ENCODE measurements at places on chromosomes 7 and 10.

- no peak for DNase-seq
Observed at GRCh38 chr7:116683786-116684185, 11.8 kb downstream of the MET start.

DNA sequence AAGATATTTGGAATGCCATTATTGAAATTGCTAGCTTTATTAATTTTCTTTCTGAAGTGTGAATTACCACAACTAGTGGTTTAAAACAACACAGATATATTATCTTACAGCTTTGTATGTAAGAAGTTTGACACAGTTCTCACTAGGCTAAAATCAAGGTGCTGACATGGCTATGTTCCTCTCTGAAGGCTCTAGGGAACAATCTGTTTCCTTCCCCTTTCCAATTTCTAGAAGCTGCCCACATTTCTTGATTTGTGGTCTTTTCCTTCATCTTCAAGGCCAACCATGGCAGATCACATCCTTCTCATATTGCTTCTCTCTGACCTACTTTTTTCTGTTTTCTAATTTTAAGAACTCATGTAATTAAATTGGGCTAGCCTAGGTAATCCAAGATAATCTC lies 43.3 kb upstream of the SLC26A3 start:
- DNase-seq = no peak

DNA sequence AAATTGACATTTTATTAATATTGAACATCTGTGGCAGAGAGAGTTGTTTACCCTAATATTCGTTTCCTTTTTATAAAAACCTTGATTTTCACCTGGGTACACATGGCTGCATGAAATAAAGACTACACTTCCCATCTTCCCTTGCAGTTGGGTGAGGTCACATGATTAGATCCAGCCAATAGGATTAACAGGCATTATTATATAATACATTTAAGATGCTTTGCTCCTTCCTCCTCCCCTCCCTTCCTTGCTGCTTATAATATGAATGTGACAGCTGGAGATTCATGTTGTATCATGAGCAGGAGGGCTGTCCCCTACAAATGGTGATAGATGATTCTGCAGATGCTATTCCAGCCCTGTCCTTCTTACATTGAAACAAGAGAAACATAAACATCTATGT lies 146.6 kb downstream of the SH2D4B start:
- no peak for DNase-seq

DNA sequence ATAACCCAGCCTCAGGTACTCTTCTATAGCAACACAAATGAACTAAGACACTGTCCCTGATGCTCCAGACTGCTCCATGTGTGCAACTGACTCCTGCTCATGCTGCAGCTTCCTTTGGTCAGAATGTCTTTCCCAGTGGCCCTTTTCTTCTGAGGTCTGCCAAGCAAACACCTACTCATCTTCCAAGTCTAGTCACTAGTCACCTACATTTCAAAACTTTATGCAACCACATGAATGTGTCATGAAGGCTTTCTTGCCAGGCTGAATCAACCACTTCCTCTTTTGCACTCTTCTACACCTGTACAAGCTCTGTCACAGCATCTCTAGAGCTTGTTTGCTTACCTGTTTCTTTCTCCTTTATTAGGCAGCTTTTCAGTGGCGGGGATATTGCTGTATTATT lies 75.8 kb downstream of the LSMEM1 start:
- DNase-seq = no peak

DNA sequence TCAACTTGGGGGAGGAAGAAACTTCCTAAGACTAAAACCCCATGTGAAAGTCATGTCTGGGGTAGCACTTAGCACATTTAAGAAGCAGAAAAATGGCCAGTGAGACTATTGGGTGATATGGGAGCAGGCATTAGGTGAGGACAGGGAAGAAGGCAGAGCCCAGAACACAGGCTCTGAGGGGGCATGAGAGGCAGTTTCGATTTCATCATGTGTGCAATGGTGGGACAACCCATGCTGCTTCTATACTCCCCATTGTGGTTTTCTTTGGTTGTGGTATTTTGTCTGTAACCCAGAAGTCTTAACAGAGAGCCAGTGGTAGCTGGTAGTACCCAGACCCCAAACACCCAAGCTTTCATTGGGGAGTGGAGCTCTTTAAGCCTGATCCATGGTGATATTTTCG lies 752.0 kb downstream of the GRID1 start:
- no peak for DNase-seq

GRCh38 chr10:120318862-120319261 lies 138.2 kb upstream of the PLPP4 start:
- DNase-seq = no peak

DNA sequence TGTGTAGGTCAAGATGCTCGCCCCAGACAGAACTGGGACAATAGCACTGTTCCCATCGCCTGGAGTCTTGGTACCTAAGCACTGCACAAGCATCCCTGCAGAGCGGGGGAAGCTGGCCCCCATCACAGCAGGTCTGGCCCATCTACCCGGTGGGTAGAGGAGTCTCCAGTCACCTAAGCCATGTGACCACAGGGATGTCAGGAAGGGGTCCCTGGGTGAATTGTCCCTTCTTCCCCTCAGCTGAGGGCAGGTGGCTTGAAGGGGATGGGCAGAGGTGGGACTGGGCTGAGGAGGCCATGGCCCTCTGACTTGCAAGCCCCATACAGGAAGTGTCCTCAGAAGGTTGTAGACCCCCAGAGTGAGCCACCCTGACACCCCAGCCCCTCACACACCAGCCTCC lies 39.7 kb downstream of the FRMPD2 start:
- no peak for DNase-seq

DNA sequence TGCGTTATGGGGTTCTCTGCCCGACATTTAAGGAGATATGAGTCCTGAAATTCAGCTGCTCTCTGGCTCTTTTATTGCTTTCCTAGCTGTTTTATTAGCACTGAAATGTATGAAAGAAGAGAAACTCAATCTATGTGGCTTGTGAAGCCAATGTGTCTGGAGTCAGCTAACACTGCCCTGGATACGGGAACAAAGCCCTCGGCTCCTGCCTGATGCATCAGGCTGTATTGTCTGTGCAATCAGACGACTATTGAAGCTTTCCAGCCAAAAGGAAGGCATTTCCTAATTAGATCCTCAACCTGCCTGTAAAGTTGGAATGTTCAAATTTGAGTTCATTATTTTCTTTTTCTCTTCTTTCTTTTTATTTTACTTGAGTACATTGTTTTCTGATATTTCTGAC lies 22.0 kb upstream of the TM9SF3 start:
- no peak for DNase-seq

DNA sequence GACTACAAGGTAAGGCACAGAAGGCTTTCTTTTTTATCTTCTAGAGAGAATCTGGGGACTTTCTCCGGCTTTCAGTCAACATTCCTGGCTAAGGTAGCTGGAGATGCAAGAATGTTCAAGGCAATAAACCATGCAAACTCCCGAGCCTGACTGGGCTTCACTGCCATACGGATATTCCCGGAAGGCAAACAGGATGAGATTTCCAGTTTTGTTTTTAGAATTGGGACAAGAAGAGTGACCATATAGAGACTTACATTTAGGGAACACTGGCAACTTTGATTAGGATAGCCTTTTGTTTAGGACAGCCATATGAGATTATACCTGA lies 269 bp downstream of the CALD1 start:
- no peak for DNase-seq

GRCh38 chr10:11610826-11611247 lies 613 bp downstream of the USP6NL start:
- DNase-seq = no peak

DNA sequence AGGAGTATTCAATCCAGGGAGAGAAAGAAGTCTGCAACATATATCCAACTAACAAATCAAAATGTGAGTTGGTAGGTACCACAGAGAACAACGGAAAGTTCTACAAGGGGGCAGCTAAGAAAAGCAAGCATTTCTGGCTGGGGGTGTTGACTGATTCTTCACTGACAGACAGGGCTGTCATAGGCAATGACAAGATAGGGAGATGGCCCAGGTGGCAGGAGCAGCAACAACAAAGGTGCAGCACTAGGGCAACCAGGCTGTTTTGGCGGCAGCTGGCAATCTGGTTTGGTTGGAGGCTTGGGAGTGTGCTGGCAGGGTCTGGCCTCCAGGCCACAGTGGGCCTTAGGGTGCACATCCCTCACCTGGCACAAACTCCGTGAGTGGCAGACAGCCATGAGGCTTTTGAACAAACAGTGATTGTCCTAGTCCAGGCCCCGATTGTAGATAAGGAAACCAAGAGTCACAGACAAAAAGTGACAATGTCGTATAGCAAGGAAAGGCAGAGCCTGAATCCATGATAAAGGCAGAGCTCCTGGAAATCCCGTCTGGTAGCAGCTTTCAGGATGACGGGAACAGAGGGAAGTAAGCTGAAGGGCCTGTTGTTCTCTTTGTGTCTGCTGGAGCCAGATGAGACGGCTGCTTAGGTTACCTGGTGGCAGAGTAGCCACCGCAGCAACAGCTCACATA lies 28.4 kb downstream of the DPCD start:
- DNase-seq = no peak

GRCh38 chr7:46468753-46469356 lies 547.8 kb upstream of the IGFBP3 start:
- DNase-seq = no peak

- DNase-seq = no peak
Observed at GRCh38 chr7:143735962-143736361, 21.5 kb downstream of the CTAGE6 start.

- DNase-seq = no peak
Observed at GRCh38 chr7:36086571-36086970, 66.5 kb upstream of the EEPD1 start.

GRCh38 chr10:114061789-114062188 lies 18.1 kb downstream of the ADRB1 start:
- no peak for DNase-seq

GRCh38 chr7:22576612-22577469 lies 76.9 kb upstream of the STEAP1B start:
- no peak for DNase-seq

GRCh38 chr10:34433241-34434076 lies 381.6 kb downstream of the PARD3 start:
- DNase-seq = peak; percentile 49

- no peak for DNase-seq
Observed at GRCh38 chr10:111707076-111707475, 476.5 kb downstream of the GPAM start.

- no peak for DNase-seq
Observed at GRCh38 chr7:28507525-28508282, 95.4 kb downstream of the CREB5 start.

DNA sequence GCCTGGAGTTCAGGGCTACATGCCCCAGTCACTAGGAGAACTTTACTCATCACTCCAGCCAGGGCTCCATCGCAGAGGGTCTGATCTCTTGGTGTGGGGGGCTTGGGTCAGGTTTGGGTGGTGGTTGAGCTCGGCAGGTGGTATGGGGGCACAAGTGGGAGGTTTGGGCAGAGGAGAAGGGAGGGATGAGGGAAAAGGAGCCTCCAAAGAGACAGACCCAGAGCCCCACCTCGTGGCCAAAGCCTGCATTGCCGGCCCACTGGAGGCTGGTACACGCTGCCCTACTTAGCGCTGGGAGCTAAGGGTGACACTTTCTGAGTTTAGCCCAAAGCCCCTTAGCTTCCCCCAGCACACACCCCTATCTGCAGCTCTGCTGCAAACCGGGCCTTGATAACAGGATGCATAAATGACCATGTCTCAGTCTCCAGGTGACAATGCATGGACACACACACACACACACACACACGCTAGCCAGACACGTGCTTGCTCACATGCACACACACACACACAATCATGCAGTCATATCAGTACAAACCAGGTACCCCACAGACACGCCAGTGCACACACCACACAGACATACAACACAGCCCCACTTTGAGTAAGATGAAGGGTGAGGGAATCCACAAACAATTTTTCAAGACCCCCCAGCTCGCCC lies 14.7 kb downstream of the LZTS2 start:
- DNase-seq = no peak

DNA sequence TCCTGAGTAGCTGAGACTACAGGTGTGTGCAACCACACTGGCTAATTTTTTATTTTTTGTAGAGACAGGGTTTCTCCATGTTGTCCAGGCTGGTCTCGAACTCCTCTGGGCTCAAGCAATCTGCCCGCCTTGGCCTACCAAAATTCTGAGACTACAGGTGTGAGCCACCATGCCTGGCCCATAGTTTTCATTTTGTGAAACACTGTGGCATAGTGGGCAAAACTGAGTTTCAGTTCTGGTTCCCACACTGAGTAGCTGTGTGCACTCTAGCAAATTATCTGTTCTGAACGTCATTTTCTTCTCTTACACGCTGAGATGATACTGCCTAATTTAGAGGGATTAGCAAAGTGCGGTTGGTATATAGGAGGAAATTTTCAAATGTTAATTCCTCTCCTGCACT lies 13.5 kb downstream of the ATP5MK start:
- DNase-seq = no peak

- DNase-seq = no peak
Observed at GRCh38 chr10:89479771-89480446, 55.5 kb downstream of the SLC16A12 start.

GRCh38 chr10:48333856-48334255 lies 27.4 kb downstream of the MAPK8 start:
- no peak for DNase-seq

DNA sequence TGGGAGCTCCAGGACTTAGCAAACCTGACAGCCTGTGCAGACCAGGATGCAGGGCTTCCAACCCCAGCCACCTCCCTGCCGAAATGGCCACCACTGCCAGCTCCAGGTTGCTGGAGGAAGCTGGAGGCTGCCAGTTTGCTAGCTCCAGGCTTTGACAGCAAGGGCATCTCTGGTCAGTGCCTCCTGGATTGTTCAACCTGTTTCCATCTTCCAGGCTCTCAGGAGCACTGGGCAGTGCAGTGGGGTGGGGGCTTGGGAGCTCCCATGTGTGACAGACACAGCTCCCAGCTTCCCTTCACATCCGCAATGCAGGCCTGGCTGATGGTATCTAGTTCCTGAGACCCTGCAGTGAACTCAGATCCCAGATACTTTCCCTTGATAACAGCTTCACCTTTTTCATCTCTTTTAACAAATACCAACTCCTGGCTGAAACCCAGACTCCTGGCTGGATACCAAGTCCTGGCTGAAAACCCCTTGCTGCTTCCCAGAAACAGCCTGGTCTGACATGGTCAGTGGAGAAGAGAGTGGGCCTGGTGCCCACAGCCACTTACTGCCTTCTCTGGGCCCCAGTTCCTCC lies 20.8 kb upstream of the RET start:
- no peak for DNase-seq

DNA sequence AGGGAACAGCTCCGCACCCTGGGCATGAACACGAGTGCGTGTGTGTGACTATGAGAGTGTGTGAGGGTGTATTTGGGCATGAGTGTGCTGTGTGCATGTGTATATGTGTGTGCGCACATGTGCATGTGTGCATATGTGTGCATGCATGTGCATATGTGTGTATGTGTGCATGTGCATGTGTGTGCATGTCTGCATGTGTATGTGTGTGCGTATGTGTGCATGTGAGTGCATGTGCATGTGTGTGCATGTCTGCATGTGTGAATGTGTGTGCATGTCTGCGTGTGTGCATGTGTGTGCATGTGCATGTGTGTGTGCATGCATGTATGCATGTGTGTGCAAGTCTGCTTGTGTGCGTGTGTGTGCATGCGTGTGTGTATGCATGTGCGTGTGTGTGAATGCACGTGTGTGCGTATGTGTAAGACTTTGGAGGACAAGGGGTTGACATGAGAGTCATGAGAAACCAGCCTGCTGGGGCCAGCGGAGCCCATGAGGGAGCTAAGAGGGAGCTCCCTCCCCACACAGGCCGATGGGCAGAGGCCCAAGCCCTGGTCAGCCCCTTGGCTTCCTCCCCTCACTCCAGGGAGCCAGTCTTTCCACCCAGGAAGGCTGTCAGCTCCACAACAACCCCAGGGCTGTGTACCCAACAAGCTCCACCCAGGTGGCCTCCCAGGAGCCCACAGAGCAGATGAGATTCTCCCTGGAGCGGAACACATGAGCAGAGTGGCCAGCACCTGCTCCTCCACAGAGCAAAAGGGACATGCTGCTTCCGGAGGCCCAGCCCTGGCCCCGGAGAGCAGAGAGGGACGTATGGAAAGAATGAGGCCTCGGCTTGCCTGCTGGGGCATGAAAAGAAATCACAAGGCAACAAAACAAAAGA lies 142.5 kb upstream of the PPP2R2D start:
- no peak for DNase-seq

Data from astrocyte of the cerebellum (primary cell).